ENCODE measurements at places on chromosomes 6 and 20.

DNA sequence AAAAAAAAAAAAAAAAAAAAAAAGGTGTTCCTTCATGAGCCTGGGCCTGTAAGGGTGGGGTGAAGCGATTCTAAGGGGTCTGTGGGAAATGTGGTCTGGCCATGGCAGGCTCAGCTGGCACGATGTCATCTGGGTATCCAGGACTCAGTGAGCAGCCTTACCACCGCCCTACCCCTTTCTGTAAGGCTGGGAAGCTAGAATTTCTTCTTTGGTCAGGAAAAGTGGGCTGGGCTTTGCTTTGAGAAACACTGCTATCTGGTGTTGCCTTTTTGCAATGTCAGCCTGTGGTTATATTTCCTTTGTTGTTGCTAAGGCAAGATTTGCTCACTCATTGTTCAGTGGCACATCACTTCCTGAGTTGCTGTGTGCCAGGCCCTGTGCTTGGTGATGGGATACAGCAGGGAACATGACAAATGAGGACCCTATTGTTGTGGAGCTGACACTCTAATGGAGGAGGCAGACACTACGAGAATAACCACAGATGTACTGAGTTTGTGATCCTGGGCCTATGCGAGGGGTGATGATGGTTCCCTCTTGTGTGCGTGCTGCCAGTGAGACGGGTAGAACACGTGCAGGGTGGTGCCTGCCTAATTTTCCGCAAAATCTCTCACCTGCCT lies 45.9 kb upstream of the ZNFX1 start:
- peak; percentile 72 for DNase-seq

DNA sequence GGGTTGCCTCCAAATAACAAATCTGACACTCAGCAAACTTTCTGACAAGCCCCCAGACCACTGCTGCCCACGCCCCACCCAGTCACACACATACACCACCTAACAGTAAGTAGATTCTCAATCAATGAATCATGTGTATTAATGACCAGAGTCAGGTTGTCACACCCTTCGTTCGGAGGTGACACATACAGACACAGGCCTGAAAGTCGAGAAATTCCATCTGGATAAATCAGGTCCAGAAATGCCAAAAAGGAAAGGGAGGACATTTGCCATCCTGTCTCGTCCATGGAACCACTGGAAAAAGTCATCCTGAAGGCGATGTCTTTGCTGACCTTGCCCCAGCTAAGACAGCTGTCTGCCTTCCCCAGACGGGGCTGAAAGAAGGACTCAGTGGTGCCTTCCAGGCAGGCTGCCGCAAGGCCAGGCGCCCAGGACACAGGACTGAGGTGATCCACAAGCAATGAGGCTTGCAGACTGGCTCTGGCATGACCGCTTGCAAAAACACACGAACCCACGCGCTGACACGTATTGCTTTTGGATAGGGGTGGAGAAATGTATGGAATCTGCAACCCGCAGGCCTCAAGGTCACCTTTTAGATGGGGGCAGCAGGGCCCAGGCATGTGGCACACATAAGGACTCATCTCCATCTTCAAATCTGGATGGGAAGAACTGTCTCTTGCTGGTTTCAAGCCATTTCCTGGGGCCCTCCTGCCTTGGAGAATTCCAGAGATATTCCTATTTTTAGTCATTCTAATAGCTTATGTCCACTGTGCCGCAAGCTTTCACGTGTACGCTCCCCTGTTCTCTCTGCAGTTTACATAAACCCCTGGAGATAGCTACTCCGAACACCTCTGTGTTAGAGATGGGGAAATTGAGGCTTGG lies 9.0 kb downstream of the NFATC2 start:
- DNase-seq: peak; percentile 6

- peak; percentile 53 for DNase-seq
These were observed 212.0 kb upstream of the DTNBP1 start for GRCh38 chr6:15874821-15875220.

DNA sequence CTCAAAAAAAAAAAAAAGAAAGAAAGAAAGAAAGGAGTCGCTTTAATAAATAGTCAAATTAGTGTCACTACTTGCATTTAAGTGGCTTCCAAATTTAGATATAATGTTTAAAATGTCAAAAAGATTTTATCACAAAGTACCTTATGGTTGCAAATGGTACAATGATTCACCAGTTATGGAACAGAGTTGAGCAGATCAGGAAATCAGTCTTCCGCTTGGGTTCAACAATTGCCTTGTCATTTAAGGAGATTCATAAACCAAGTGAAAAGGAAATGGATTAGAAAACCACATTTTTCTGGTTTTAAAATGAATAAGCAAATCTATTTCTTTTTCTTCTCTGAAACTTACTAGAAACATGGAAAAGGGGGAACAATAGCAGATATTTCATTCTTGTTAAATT lies 94.8 kb upstream of the PTPRT start:
- DNase-seq: no peak

DNA sequence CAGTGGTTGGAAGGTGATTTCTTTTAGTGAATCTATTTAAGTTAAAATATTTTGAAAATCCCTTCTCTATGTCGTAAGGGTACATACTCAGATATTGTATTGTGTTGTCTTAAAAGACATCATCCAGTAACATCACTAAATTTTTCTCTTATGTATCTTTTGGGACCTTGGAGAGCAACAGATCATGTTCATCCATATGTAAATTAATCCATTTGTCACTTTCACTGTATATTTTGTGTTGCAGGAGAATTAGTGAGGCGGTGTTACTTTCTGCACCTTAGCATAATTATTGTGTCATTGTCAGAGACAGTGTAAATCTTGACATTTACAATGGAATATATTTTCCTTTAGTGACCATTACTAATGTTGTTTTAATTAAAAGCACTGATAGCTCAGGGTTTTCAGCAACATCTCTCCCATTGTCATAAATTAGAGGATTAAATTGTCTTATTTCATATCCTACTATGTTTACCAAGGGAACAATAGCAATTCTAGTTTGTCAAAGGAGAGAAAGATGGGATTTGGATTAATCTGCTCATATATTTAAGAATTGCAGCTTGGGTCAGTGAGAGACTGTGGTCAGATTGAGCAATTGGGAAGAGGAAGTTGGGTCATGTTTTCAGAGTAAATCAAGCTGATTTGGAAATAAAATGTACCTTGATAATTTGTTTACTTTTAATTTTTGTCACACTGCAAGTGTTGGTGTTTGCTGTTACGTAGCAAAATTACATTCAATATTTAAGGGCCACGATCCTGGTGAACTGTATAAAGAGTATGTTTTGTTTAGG lies 22.7 kb downstream of the DOK5 start:
- peak; percentile 30 for DNase-seq

DNA sequence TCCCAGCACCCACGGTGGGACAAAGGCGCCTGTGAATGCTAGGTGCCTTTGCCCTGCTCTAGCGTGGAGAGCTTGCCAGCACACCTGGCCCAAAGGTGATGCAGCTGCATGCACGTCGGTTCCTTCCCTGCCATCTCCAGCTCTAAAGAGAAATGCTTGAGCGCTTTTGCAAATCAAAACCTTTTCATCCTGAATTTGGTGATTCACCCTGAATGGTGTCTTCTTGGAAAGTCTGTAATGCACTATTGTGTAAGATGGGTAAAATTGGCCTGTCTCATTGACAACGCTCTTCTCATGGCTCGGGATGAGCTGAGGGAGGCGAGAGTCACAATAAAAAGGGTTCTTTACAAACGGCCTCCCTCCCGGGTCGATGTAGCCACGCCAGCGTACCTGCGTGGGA lies 103.1 kb upstream of the ID4 start:
- DNase-seq: peak; percentile 11

DNA sequence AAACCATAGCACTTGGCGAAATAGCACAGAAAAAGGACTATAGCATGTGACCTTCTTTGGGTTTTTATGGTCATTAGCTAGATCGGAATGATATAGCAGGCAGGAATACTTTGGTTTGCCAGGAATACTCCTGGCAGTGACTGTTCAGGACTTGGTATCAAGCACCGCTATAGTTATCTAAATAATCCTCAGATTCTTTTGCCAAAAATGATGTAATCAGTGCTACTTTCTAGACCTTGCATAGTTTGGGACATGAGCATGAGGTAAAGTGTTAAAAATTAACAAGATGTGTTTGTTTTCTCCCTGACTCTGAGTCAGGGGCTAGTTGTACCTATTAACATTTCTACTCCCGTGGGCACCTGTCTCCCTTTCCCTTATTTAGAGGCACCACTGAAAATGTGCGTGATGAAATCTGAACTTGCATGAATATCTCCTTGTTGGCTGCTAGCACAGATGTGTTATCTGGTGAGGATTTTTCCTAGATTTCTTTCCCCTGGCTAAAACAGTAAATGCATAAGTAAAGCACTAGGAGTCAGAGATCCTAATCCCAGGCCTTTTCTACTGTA lies 511.0 kb downstream of the CDKAL1 start:
- no peak for DNase-seq

- peak; percentile 44 for DNase-seq
These were observed 123.2 kb downstream of the ARHGAP18 start for GRCh38 chr6:129586815-129587214.

DNA sequence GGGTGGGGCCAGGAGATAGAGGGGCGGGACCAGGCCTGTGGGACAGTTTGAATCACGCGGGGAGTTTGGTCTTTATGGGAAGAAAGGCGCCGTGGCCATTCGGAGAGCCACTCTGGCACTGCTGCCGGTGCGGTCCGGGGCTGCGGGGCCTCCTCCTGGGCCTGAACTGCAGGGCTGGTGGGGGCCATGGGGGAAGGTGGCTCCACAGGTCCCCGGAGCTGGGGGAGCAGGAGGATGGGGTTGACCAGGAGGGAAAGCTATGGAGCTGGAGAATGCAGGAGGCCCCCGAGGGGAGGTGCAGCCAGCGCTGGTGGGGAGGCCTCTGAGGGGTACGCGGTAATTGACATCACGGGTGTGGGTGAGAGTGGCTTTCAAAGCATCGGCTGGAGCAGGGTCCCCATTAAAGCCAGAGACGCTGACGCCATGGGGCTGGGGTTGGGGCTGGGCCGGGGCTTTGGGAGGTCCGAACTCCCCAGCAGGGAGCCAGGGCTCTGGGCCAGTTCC lies 1.8 kb upstream of the BHLHE23 start:
- no peak for DNase-seq

GRCh38 chr6:84791927-84792326 lies 27.5 kb upstream of the TBX18 start:
- no peak for DNase-seq

DNA sequence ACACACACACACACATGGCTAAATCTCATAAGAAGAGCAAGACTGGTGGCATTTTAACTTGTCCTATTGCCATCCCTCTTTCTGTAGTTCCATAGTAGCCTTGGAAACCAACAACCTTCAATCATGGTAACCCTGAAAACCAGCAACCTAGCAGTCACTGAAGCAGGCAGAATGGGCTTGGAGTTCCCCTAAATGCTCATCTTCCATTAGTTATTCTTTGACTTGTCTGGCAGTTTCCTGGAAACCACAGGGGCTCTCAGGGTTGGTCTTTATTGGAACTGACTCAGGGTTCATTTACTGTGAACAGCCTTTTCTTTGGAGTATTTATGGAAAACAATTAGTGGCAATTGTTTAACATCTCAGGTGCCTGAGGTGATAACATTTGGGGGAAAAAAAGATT lies 19.4 kb upstream of the BRPF3 start:
- no peak for DNase-seq

GRCh38 chr20:41006936-41007474 lies 21.6 kb upstream of the TOP1 start:
- no peak for DNase-seq

GRCh38 chr6:66421570-66421969 lies 714.5 kb upstream of the EYS start:
- DNase-seq: no peak

DNA sequence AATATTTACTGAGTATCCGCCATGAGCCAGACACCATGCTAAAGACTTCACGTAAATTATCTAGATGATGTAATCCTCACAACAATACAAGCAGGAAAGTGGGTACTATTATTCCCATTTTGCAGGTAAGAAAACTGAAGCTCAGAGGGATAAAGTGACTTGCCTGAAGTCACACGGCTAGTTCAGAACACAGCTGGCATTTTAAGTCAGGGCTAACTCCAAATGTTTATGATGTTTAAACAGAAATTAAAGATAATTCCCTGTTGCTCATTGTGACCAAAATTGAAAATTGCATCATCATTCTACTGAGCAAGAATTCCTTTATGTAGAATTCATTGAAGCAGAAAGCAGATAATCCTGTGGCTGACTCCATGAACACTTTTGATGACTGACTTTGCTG lies 71.3 kb upstream of the STXBP5 start:
- DNase-seq: peak; percentile 61

GRCh38 chr6:15839969-15840541 lies 177.2 kb upstream of the DTNBP1 start:
- no peak for DNase-seq

DNA sequence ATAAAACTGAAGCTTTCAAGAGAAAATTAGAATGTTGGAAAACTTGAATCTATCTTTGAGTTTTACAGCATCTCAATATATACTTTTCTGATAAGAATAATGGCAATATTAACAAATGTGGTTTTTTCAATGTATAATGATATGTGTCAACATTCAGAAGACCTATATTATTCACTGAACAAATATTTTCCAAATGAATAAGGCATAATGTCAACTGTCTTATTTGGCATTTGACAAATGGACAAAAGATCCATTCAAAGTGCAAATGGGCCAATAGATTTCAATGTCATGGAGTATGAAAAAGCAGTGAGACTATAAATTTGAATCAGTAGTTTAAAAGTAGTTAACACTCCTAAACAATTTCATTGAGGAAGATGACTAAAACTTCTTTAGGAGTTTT lies 20.9 kb downstream of the LMBRD1 start:
- DNase-seq: no peak

- DNase-seq: no peak
These were observed 35.3 kb downstream of the TOX2 start for GRCh38 chr20:43949741-43950618.

DNA sequence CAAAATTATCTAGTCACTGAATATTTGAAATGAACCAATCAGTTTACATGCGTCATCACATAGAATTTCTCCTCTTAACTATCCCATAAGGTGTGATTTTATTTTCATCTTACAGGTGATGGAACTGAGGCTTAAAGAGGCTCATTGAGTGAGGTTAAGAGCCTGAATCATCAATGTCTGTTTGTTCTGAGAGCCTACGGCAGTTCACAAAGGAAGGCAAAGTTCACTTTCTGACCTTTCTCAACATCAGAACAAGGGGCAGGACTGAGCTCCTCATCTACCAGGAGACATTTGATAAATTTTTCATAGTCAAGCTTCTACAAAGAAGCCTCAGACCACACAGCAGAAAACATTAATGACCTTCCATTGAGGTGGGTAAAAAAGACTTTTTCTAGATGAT lies 54.9 kb upstream of the OLIG3 start:
- no peak for DNase-seq

Measured in fibroblast of mammary gland (primary cell).